ENCODE measurements at places on chromosomes 2 and 18.

DNA sequence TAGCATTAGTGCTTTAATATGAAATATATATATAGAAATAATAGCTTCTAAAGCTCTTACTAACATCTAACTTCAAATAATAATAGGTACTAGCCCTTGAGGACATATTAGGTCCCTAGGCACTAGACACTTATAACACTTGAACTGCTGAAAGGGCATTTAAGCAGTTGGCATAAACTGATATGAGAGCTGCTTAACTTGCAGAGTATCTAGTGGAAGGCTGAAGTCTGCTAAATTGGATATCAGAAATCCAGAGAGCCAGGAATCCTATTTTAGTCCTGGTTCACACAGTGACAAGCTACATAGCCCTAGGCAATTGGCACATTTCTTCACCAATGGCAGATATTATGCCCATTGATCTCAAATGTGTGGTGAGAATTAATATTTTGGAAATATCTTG is 326.9 kb upstream of the UBE2E3 start:
- no peak for DNase-seq

DNA sequence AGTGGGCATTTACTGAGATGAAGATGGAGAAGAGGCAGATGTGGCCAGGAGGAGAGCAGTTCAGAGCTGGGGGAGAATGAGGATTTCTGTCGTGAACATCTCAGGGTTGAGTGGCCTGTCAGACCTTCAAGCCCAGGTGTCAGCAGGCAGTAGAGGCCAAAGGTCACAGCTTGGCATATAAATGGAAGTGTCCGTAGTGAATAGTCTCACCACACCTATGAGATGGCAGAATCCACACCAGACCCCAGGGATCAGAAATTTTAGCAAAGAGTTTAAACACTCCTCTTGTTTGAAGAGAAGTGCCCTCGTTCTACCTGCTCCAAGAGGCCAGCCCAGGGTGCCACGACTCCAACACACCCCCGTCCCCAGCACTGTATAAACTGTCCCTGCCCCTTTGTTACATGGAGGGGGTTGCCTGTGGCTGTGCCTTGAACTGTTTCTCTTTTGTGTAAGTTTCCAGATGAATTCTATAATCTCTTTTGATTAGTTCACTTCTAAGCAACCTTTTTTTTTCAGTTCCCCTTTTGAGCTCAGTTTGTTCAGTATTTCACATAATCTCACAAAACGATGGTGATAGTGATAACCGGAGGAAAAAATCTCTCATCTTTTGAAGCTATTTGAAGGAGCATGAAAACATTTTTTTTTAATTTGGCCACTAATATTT is 69.0 kb upstream of the TTC39C start:
- DNase-seq = no peak

- no peak for DNase-seq
These were observed 196.4 kb upstream of the PXDN start for GRCh38 chr2:1940679-1941078.

GRCh38 chr2:12948231-12948960 is 231.7 kb downstream of the TRIB2 start:
- no peak for DNase-seq

DNA sequence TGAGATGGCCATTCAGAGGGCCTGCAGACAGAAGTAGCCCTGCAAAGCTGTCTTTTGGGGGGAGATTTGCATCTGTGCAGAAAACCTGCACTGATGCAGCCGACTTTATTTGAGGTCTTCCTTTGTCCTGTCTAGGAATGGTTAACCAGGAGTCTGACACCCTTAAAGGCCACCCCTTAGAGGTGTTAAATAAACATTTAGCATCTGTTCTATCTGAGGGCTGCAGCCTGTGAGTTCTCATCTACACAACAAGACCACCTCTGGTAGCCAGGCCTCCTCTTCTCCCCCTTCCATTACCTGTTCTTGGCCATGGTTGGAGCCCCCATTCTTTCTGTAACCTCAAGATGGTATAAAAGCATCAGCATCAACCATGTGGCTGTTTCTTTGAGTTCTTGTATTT is 214.4 kb upstream of the HS6ST1 start:
- no peak for DNase-seq

GRCh38 chr2:14638488-14638887 is 6.0 kb downstream of the LRATD1 start:
- no peak for DNase-seq

- DNase-seq = no peak
These were observed 33.5 kb downstream of the LOXHD1 start for GRCh38 chr18:46623541-46623940.

- no peak for DNase-seq
These were observed 19.1 kb upstream of the MC4R start for GRCh38 chr18:60391571-60392226.

DNA sequence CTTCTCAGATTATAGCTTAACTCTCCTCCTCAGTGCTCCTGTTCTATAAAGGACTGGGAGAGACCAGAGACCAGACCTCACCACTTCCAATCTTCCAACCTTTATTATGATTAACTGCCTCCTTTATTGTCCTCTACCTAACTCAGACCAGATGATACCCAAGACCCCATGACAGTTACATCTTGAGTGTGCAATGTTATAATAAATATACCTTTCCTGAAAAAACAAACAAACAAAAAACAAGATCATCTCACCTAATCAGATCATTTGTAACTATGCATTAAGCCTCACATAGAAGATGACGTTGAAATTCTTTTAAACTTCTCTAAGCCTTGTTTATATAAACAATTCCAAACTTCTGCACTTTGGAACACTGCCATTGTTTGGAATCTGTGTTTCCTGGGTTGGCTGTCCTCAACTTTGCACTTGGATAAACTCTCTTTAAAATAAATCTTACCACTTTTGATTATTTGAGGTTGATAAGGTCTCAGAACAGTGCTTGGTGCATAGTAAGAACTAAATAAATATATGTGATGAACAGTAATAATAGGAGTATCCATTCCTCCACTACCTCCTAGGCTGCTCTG is 342.7 kb downstream of the TDRD15 start:
- no peak for DNase-seq

DNA sequence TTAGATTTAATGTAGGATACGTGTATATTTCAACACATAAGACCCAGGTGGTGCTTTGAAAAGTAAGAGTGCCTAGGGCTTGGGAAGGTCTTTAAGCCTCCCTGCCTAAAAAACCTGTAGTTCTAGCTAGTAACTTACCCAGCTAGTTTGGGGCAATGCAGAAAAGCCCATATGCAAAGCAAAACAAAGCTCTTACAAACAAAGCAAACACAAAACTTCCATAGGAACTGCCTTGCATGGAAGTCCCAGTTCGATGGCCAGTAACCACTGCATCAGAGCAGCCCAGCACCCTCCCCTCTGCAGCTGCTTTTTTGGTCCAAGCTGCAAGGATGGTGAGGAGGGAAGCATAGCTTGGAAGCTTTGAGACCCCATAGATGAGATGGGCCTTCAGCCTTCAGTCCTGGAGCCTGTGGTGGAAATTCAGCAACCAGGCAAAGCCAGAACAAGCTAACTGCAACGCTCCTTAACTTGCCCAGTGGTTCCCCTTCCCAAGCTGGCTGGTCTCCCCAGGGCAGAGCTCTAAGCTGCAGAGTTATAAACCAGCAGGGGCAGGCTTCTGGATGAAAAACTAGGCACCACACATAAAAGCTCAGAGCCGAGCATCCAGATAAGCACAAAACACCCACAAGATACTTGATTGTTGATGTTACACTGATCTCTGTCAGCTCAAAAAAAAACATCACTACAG is 16.2 kb downstream of the C2orf76 start:
- no peak for DNase-seq

Data from GM12892 (cell line).